ENCODE measurements at places on chromosomes 12 and 14.
A peak's percentile ranks its signal among the peaks of the same experiment; 100 is the strongest.

DNA sequence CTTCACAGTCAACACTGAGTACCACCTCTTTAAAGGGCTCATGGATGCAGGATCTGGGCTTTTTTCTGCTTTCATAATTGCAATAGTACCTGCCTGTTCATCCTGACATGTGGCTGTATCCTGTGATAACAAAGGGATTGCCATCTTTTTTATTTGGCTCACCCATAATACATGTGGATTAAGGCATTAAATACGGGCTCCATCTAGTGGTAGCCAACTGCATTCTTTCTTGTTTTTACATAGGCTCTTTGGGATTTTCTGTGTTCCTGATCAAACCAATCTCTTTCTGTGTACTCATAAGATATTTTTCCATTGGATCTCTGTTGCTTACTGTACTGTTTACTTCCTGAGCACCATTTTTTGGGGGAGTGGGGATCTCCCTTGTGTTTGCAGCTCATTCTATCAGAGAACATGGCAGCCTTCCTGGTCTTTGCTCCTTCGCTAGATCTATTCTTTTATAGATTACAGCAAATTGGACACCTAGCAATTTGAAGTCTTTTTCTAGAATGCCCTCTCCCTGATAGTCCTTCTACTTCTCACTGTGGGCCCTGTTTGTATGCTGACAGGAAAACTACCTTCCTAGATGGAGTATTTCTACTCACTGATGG lies 723.4 kb upstream of the MDGA2 start:
- no peak for DNase-seq

- DNase-seq, result no peak
Measured at GRCh38 chr12:113462998-113463745, 8.5 kb downstream of the LHX5 start.

- DNase-seq, result no peak
Measured at GRCh38 chr14:35991356-35991755, 165.2 kb downstream of the BRMS1L start.

DNA sequence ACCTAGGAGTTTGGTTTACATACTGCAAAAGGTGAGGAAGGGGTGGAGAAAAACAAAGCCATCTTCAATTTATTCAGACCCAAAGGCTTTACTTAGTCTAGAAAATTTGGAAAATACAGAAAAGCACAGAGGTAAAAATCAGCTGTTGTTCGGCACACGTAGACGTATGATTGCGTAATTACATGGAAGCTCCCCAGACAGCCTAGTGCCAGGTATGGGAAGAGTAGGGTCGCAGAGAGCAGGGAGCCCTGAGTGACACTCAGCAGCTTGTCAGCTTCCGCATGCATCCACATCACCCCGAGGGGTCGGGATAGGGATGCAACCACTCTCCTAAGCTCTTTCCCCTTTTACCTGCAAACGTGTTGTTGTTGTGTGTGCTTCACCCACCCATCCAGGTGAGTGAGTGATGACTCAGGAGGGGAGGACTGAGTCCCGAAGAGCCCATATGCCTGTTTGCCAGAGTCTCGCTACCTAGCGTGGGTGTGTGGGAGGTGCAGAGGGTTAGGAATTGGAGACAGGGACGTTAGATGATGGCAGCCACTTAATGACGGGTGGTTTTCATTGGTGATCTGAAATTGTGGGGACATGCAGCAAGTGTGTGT lies 20.1 kb downstream of the PIWIL1 start:
- DNase-seq, result no peak

DNA sequence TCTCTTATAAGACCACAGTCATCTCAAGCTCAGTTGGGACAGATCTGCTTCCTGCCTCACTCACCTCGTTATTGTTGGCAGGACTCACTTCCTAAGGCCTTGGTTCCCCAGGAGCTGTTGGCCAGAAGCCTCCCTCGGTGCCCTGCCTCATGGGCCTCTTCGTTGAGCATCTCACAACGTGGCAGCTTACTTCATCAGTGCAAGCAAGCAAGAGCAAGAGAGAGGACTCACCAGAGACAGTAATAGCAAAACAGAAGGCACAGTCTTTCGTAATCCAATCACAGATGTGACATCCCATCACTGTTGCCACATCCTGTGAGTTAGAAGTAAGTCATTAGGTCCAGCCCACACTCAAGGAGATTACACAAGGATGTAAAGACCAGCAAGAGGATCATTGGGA lies 5.1 kb upstream of the NUMB start:
- no peak for DNase-seq

GRCh38 chr12:10242539-10242938 lies 29.9 kb downstream of the GABARAPL1 start:
- DNase-seq, result no peak

- no peak for DNase-seq
Measured at GRCh38 chr14:29865299-29865698, 62.3 kb downstream of the PRKD1 start.

DNA sequence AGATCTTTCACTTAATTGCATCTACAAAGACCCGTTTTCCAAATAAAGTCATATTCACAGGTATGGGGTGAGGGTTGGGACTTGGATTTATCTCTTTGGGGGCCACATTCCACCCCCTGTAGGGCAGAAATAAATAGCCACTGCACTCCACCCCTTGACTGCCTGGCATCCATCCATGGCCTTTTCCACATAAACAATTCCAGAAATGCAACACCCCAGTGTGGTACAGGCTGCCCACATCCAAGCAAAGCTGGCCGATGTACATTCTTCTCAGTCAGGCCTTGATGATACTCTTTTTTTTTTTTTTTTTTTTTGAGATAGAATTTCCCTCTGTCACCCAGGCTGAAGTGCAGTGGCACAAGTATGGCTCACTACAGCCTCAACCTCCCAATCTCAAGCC lies 12.9 kb downstream of the DGLUCY start:
- no peak for DNase-seq

GRCh38 chr14:73242357-73242901 lies 5.1 kb downstream of the PAPLN start:
- no peak for DNase-seq

DNA sequence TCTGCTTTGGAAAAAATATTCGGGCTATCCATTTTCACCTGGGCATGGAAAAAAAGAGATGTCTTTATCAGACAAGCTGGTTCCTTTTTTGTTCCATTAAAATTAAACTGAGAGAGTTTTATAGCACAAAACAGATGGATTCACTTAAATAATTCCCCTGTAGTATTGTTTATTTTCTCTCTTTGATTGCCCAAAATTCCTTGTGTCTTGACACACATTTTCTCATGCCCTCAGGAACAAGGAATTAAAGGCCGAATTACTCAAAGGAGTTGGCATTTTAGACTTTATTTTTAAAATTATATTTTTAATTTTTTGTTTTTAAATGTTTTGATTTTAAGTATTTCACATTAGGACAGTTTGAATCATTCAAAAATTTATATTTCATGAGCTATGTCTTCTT lies 69.6 kb upstream of the SLCO1C1 start:
- DNase-seq, result no peak

DNA sequence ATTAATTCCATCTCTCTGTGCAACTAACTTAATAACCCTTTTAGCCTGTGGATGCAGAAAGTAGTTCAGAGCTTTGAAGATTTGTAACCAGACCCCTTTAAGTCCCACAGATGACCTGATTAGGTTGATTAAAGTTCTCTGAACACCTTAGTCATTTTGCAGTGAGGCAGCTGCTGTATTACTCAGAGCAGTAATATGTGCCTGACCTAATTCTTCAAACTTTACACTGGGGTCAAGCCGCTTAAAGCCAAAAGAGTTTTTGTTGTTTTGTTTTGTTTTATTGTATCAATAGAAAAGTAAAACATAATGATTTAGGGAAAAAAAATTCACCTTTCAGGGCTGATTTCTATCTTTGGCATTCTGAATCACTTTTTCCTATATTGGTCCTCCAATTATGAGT lies 78.6 kb upstream of the PLEKHG7 start:
- no peak for DNase-seq

DNA sequence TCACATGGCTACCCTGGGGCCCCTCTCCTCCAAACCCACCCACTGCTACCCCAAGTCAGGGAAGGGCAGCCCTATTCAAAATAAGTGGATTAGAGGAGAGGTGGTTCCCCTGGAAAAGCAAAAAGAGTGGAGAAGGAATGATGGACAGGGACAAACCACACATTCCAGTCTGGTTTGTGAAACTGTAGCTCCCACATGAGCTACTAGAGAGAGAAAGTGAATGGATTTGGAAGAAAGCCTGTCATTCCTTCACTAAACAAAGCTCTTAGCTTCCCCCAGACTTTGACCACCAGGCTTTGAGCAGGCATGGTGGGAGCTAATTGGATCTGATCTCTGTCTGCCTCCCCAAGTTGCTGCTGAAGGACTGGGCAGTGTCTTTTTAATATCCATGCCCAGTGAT lies 28.0 kb downstream of the CCDC63 start:
- no peak for DNase-seq

DNA sequence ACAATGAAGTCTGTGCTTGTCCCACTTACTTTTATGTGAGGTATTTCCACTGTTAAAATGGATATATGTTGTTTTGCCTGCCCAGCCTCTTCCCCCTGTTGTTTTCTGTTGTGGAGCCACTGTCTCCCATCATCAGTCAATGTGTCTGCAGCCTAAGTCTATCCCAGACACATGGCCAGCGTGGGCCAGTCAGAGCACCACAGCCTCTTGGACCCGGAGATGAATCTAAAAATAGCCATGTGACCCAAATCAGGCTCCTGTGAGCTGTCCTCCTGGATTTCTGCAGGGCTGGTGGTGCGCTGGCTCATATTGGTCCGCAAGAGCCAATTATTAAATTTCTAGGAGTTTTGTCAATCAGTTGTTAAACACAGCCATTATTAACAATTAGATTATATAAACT lies 44.0 kb upstream of the PRICKLE1 start:
- DNase-seq, result no peak

GRCh38 chr12:6112004-6112403 lies 12.5 kb downstream of the VWF start:
- no peak for DNase-seq

DNA sequence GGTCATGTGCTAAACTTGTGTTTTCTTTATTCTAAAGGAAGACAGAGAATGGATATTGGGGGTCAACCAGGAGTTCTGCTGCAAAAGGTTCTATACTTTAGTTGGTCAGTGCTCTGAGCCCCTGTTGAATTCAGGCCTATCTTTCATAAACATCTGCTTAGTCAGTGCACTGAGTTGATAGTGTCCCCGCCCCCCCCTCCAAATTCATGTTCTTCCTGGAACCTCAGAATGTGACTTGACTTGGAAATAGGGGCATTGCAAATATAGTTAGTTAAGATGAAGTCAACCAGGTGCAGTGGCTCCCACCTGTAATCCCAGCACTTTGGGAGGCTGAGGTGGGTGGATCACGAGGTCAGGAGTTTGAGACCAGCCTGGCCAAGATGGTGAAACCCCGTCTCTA lies 23.3 kb downstream of the CHST11 start:
- no peak for DNase-seq

GRCh38 chr12:51369581-51369980 lies 21.6 kb downstream of the GALNT6 start:
- DNase-seq, result no peak

GRCh38 chr12:105741786-105742566 lies 396.8 kb downstream of the NUAK1 start:
- no peak for DNase-seq

DNA sequence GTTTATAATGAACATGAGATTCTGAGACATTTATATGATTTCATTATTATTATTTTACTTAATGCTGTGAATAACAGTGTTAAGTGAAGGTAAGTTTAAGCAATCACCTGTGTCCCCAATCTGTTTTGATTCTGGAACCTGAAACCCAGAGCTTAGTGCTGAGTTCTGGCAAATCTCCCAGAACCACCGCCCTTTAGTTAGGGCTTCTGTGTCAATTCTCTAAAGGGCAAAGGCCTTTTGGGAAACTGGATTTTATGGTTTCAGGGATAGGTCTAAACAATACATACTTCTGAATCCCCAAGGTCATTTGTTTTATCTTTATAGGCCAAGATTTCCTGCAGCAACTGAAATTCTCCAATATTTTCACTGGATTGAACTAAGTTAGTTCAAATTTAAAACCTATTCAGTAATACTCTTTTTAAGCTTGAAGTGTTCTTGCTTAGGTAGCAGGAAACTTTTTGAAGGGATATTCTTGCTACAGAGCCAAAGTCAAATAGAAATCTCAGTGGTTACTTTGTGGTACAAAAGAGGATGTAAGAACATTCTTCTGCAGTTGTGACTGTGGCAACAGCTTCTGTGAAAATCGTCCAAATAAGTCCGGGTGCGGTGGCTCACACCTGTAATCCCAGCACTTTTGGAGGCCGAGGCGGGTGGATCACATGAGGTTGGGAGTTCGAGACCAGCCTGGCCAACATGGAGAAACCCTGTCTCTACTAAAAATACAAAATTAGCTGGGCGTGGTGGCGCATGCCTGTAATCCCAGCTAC lies 10.0 kb upstream of the PKP2 start:
- no peak for DNase-seq

- no peak for DNase-seq
Measured at GRCh38 chr12:12087693-12088034, 16.9 kb downstream of the BCL2L14 start.

DNA sequence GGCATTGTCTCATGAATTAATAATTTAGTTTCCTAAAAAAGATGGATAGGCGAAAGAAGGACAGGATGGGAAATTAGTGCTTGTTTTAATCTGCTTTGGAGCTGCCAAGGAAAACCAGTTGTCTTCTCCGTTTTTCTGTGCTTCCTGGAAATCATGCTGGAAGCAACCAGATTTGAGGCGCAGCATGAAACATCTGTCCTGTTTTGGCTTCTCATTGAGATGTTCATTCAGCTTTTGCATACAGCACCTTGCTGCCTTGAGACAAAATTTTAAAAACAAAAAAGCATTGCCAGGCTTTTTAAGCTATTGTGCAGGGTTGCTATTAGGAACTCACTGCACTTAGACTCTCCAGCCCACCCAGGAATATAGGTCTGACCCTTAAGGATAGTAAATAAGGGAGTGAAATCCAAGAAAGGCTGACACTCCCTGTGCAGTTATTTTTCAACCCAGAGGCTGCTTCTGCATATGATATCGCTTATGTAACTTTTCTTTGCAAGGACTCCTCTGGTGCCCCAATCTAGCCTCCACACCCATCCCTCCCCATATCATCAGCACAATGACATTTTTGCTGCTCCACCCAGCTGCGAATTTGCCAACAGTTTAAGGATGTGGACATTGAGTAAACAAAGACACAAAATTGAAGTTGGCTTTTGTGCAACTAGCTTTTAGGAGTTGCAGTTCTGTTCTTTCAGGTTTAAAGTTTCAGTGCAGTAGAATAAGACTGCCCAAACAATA lies 46.9 kb upstream of the MDM1 start:
- no peak for DNase-seq

- DNase-seq, result no peak
Measured at GRCh38 chr14:82905762-82906161, 1372.1 kb upstream of the SEL1L start.

GRCh38 chr12:54300732-54301427 lies at the start of gene NFE2:
Gene NFE2 (minus strand): TSS chr12:54301015. CDS start chr12:54295248, 5,767 bp downstream.
- DNase-seq, result peak; percentile 42

DNA sequence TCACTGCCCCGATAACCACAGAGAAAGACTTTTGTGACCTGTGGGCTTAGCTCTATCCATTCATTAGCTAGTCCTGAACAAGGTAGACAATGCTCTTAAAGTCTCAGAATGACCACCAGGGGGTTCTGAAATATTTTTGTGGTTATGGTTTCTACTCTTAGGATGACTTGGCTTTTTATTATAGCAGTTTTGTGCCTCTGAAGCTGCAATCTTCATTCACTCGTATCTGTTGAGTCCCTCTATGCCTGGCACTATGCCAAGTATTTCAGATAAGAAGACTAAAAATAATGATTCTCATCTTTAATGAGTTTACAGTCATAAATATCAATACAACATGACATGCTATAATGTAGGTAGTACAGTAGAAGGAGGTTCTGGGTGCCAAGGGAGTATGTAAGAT lies 130.8 kb upstream of the TRHDE start:
- no peak for DNase-seq

- DNase-seq, result no peak
Measured at GRCh38 chr12:114420944-114421335, 15.0 kb upstream of the TBX5 start.

- no peak for DNase-seq
Measured at GRCh38 chr12:124233041-124233796, 61.7 kb upstream of the RFLNA start.
